ENCODE measurements at places on chromosomes 2 and 18.

DNA sequence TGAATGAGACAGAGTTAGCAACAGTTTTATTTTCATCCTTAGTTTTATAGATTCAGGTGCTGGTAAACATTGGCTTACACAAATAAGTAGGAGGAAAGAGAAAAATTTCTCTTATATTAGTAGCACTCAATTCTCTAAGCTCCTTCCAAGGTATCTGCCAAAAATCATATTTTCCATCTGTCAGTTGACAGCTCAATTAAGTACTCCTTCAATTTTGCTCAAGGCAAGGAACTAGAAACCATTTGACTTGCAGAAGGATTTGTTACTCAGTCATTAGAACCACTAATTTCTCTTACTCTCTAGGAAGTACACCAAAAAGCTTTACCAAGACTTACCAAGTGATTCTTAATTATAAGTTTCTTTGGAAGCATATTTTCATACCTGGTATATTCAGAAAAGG, 101.4 kb upstream of the ATP8B1 start:
- DNase-seq: no peak

DNA sequence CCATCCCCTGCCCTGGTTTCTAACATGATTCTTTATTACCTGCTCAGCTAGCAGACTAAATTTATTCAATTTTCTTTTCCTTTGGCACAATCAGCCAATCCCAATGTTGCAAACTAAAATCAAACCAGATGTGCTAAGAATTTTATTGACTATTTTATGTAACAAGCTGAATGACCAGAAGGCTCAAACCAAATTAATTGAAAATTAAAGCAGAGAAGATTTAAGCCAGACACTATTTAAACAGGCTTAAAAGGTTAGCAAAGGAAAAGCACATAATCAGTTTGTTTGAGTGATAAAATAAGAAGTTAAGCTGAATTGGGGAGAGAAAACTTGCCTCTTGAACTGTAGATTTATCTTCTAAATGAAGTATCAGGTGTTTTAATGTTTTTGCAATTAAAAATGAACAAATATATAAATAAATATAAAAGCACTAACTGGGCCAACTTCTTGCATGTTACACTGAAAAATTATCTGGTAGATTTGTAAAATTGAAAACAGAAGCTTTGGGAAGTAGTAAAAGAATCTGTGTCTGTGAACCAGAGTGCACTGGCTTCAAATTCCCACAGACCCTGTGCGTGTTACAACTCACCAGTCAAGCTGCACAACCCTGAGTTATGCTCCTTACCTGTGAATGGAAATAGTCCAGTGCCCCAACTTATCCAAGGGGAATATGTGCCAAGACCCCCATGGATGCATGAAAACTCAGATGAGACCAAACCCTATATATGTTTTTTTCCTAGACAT, 283.4 kb downstream of the CNTNAP5 start:
- no peak for DNase-seq

DNA sequence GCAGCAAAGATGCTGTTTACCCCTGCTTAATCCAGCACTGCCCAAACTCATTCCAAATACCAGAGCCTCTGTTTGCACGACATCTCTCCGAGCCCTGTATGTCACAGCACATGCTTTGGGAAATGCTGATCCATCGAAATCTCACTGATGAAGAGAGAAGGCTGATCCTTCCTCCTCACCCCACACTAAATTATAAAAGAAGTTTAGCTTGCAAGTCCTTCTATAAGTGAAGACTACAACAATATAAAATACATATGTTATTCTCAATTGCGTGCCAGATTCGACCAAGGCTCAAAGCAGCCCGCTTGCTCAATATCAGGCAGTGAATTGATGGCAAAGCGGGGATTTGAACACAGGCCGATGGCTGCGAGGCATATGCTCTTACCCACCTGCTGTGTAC, 30.7 kb upstream of the SLC35F6 start:
- DNase-seq: no peak

DNA sequence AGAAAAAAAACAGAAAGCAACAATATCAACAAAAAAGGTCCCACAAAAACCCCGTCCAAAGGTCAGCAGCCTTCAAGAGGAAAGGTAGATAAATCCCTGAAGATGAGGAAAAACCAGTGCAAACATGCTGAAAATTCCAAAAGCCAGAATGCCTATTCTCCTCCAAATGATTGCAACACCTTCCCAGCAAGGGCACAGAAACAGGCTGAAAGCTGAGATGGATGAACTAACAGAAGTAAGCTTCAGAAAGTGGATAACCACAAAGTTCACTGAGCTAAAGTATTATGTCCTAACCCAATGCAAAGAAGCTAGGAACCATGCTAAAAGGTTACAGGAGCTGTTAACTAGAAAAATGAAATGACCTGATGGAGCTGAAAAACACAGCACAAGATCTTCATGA, 226.4 kb upstream of the DSEL start:
- DNase-seq: no peak
